ENCODE measurements at places on chromosomes 7 and 10. TPM values are rescaled to one million over a fixed set of nuclear protein-coding genes. Genes with fewer than 3 reads are reported as not detected.

ENTPD1 gene
- total RNA-seq: 28.9 TPM

MKRN1 gene
- 100.0 TPM for total RNA-seq

ZNF727 gene
- 0.35 TPM for total RNA-seq

MEST gene
- 468 TPM for total RNA-seq

GRB10 gene
- 57.0 TPM for total RNA-seq

OPALIN gene
- not detected for total RNA-seq

STRA8 gene
- total RNA-seq: 0.23 TPM

FKBP9 gene
- 115 TPM for total RNA-seq

CNPY1 gene
- not detected for total RNA-seq

EPHA1 gene
- 11.1 TPM for total RNA-seq

SMIM30 gene
- 44.4 TPM for total RNA-seq

CYP26C1 gene
- not detected for total RNA-seq

NANOS1 gene
- 1.9 TPM for total RNA-seq

PPP1R17 gene
- total RNA-seq: not detected

NEUROG3 gene
- not detected for total RNA-seq
